ENCODE measurements at places on chromosomes 4 and X.

- no peak for DNase-seq
Measured at GRCh38 chrX:20019672-20020365, 29.0 kb upstream of the BCLAF3 start.

DNA sequence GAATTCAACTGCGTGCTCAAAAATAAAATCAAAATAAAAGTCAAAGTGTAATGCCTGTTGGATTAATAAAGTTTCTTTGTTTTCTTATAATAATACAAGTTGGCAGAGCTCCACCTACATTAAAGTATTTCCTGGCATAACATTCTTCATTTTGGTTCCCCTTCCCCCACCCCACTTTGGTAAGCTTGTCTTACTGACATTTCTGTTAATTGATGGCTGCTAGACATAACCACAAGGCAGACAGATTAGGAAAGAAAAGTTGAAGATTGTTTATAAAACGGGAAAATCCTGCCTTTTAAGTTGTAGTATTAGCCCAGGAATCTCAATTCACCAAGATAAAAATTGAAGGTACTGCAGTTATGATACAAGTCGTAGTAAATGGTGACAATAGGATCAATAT, 246.5 kb upstream of the RPS6KA3 start:
- no peak for DNase-seq

GRCh38 chr4:139247700-139248238, 32.3 kb downstream of the MGARP start:
- DNase-seq, result no peak

GRCh38 chrX:70176938-70177533, at the start of gene DGAT2L6:
Gene DGAT2L6, plus strand, starts transcription at chrX:70177483. Its CDS starts 100 bp downstream, at chrX:70177583.
- DNase-seq, result no peak

GRCh38 chr4:150240011-150240410, 161.8 kb downstream of the DCLK2 start:
- DNase-seq, result no peak

- DNase-seq, result no peak
Measured at GRCh38 chr4:56976283-56976836, 1.0 kb downstream of the NOA1 start.

GRCh38 chr4:121155893-121156292, 8.2 kb downstream of the TNIP3 start:
- DNase-seq, result peak; percentile 8

DNA sequence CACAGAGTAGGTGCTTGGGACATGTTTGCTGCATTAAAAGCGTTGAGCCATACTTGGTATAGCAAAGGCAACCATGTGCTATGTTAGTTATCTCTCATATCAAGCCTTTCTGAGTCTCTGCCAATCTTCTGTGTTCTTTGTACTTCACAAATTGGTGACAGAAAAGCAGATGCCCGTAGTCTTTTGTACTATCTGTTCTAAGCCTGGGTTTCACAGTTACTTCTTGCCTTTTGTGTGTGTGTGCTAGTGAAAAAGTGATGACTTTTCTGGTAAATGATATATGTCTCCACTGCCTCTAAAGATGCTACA, 16.1 kb upstream of the KLHL2 start:
- DNase-seq, result no peak

DNA sequence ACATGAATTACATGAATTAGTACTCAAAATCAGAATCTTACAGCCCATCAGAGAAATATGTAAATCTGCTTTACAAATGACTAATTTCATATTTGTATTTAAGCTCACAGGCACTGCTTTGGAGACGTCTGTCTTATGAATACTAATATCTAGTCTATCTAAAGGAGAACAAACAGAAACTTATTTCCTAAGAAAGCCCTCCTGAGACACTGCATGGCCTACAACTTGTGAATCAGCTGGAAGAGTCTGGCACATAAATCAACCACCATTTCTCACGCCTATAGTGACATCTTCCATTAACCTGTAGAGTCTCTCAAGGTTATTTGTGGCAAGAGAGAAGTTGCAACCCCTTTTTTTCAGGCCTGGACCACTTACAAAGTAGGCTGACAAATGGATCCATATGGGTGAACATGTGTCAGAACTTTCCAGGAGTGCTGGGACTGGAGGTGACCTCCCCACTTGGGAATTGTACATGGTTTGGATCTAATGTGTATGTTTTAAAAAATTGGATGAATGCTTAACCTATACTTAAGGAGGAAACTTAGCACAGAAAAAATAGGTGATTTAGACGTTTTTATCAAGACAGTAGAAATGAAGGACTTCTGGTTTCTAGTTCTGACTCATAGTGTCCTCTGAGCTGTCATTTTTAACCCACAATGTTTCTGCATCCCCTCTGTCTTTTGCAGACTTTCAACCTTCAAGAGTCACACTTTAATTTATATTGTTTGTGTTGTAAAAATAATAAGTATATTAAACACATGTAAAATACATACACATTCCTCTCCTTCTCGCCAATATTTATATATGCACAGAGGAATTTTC, 83.2 kb upstream of the ARHGAP24 start:
- DNase-seq, result no peak

GRCh38 chr4:125663896-125664767, 349.4 kb downstream of the FAT4 start:
- no peak for DNase-seq

DNA sequence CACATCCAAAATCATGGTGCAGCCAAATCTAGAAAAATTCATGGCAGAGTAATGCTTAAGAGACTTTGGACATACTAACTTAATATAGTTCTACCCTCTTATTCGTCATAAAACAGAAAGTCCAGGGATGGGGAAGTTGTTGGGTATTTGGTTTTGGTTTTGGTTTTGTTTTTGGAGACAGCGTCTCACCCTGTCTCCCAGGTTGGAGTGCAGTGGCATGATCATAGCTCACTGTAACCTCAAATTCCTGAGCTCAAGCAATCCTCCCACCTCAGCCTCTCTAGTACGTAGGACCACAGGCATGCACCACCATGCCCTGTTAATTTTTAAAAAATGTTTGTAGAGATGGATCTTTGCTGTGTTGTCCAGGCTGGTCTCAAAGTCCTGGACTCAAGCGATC, 271.8 kb upstream of the TENM3 start:
- DNase-seq, result no peak
